ENCODE measurements at places on chromosomes 4 and X.

- no peak for DNase-seq
Measured at GRCh38 chr4:139719381-139720101, 53.9 kb downstream of the MGST2 start.

DNA sequence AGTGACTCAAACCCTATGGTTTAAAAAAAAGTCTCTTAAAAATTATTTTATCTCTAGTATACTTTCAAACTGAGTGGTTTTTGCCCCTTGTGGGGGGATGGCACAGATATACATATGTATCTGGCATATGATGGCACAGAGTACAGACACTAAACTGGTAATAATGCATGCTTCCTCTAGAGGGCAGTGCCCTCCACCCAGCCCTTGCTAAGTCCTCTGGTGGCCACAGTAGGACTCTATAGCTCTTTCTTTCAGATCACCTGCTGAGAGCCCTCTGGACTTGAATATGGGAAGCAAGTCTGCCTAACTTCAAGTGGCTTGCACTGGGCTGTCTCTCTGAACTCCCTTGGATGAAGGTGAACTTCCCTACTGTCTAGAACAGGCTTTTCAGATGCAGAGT, 66.3 kb downstream of the TSPAN7 start:
- DNase-seq, result no peak

- DNase-seq, result peak; percentile 72
Measured at GRCh38 chrX:84501798-84502628, at the start of gene HDX. HDX (minus strand) TSS chrX:84502453; CDS start chrX:84475397, 27,056 bp downstream.

DNA sequence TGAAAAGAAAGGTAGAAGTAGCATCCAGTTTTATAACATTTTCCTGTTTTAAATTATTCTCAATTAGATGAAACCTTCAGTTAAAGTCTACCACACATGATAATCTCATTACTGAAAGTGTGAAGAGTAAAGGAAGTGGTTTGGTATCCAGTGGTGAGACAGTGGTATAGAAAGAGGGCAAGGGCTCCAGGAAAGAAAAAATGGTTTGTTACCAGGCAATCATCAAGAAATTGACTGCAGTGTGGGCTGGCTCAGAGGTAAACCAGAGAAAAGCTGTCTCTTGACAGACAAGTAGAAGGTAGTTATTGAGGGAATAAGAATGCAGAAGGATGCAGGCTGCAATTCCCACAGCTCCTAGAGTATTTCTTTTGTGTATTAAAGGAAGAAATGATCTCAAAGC, 406.2 kb downstream of the TLL1 start:
- no peak for DNase-seq

GRCh38 chr4:25585901-25586523, 69.6 kb upstream of the SLC34A2 start:
- DNase-seq, result no peak

DNA sequence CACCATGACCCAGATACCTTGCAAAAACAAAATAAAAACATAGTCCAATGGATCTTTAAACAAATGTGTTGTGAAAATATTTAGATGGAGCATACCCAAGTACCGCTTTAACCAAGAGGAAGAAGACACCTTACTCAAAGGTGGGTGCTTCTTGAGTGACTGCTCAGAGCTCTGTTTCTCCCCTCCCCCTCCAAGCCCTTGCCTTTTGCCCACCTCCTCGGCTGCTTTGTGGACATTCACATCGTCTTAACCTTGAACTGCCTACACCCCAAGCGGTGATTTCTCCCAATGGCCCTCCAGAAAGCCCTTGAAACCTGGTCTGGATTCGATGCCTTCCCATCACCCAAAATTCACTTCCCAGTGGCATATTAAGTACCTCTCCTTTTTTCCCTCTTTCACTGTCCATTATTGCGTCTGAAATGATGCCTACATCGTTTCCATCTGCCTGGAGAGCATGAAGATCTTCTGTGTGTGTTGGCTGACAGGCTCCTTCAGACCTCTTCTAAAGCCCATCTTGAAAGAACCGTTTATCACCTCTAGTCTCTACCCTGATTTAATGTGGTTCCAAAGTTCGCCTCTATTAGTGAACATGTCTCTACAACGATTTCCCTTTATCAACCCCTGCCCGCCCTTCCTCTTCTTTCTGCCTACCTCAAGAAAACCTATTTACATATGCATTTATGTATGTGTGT, 968 bp downstream of the GPRIN3 start:
- DNase-seq, result no peak

DNA sequence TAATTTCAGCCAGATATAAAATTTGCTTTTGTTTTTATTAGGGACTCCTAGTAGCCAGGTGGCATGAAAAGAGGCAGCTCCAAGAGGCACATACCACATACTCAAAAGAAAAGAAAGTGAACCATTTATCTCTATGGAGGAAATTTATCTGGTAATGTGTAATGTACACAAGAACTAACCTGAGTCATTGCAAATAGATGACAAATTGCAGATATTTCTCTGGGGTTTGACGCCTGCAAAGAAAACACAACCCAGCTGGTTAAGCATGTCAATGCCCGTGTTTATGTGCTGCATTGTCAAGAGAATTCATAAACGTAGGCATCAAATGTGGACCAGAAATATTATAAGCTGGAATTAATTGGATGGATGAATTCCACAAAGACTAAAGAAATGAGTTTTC, 46.9 kb upstream of the PHKA2 start:
- DNase-seq, result no peak

DNA sequence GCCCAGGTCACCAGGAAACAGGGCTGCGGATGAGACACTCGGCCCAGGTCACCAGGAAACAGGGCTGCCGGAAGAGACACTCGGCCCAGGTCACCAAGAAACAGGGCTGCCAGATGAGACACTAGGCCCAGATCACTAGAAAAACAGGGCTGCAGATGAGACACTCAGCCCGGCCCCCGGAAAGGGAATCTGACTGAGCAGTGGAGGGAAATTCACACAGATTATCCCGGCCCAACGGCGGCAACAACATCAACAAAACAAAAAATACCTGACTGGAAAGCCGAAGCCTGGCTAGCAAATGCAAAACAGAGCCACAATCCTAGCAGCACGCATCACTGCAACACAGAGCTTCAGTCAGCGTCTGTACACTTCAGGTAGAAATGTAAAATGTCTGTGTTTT, 20.7 kb downstream of the AFAP1 start:
- no peak for DNase-seq

- DNase-seq, result no peak
Measured at GRCh38 chr4:109691411-109691920, 11.8 kb downstream of the CASP6 start.

DNA sequence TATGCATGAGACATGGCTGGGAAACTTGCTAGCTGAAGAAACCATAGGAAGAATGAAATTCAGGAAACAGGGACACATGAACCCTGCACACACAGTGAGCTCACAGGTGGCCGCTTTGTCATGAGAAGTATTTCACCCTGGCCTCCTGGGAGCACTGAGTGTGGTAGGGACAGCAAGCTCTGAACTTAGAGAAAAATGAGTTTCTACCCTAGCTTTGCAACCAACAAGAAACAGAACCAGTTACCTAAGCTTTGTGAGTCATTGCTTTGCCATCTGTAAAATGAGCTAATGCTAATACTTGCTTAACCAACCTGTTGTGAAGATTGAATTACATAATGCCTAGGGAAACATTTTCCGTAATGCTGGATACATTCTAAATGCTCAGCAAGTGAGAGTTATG, 206.6 kb upstream of the HS3ST1 start:
- DNase-seq, result no peak

DNA sequence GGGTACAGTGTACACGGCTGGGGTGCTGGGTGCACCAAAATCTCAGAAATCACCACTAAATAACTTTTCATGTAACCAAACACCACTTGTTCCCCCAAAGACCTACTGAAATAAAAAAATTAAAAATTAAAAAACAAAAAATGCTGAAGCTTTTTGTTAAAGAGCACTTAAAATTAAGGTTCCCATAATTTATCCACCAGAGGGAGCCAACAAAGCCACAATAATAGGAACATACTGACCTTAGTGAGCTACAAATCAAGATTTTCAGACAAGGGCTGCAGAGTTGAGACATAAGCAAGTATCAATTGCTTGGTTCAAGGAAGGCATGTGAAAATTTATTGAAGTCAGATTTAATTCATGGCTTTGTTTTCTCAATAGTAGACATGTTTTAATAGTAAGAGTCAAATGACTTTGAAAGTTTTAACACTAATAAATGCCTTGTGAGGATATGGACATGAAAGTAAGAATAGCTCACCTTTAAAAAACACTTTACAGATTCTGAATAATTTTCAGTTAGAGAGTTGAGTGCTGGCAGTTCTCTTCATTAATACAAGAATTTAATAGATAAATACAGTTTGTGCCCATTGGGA, 43.0 kb upstream of the SCOC start:
- DNase-seq, result no peak

DNA sequence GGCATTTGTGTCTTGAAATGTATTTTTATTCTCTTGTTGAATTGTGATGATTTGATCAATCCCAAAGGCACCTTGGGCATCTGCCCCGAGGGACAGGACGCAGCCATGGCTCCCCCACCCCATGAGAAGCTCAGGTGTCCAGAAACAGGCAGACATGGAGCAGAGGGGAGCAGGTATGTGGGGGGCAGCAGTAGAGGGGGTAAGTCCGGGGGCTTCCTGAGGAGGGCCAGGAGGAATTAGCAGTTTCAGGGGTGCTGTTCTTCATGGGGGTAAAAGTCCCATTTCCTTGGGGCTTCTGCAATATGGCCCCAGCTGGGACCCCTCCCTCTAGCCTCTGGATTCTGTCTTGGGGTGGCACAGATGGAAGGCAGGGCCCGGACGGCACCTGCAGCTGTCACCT, 67.0 kb upstream of the HMX1 start:
- no peak for DNase-seq

DNA sequence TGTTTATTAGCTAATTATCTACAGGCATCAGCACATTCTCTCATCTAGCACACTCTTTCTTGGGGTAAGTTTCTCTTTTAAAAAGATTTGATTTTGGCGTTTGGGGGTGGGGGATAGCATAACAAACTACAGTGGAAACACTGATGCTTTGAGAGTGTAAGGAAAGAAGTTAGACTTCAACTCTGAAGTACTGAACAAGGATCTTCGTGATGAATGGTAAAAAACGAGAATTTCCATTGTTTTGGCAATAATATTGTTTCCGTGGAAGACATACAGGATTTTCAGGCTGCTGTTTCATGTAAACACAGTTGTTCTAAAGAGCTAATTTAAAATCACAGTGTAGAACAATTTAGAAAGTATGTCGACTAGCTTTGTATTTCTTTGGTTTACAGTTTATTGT, 451 bp downstream of the LPAR4 start:
- no peak for DNase-seq

DNA sequence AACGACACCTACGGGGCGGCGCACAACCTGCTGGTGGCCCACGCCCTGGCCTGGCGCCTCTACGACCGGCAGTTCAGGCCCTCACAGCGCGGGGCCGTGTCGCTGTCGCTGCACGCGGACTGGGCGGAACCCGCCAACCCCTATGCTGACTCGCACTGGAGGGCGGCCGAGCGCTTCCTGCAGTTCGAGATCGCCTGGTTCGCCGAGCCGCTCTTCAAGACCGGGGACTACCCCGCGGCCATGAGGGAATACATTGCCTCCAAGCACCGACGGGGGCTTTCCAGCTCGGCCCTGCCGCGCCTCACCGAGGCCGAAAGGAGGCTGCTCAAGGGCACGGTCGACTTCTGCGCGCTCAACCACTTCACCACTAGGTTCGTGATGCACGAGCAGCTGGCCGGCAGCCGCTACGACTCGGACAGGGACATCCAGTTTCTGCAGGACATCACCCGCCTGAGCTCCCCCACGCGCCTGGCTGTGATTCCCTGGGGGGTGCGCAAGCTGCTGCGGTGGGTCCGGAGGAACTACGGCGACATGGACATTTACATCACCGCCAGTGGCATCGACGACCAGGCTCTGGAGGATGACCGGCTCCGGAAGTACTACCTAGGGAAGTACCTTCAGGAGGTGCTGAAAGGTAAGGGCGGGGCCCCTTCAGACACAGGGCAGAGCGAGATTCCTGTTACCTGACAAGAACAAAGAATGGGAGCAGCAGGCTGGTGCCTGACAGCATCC, 11.7 kb downstream of the RPL9 start:
- DNase-seq, result peak; percentile 6

GRCh38 chr4:142262956-142263355, 583.1 kb downstream of the INPP4B start:
- DNase-seq, result no peak

- no peak for DNase-seq
Measured at GRCh38 chr4:6674500-6675149, 19.1 kb upstream of the S100P start.

GRCh38 chrX:21616386-21616785, 41.7 kb downstream of the KLHL34 start:
- peak; percentile 54 for DNase-seq

DNA sequence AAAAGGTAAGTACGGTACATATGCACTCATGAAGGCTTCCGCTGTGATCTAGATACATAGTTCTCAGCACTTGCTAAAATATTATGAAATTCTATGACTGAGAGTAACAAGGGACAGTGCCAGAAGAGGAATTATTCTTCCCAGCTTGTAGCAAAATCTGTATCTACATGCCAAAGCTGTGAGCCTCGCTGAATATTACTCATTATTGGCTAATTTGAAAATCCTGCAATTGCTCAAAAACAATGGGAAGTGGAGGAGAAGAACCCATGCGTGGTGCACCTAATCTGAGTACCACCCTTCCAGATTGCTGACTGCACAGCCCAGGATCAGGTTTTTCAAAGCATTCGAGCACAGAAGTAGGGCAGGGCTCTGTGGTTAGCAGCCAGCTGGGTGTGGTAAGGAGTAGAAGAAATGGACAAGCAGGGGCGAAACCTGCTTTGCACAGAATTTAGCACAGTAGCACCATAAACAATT, 17.4 kb upstream of the PDCL2 start:
- peak; percentile 0 for DNase-seq

DNA sequence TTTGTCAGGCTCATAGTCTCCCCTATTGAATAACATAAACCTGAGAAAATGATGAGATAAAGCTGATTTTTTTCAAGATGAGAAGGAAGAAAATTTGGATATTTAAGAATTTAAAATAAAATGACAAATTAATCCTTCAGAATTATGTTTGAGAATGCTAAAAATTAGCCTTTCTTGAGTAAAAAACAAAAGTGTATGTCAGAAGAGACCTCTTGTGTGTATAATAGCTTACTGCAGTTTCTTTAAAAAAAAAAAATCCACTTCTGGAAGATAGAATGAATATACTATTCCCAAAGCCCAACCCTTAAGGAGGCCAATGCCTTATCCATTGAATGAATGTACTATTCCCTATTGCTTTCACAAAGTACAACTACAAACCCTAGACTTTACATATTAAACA, 281.8 kb downstream of the RAPGEF2 start:
- DNase-seq, result no peak

GRCh38 chr4:98377559-98377958, 116.4 kb downstream of the RAP1GDS1 start:
- DNase-seq, result peak; percentile 4

- DNase-seq, result no peak
Measured at GRCh38 chr4:135515295-135515694, 1313.7 kb upstream of the PABPC4L start.

DNA sequence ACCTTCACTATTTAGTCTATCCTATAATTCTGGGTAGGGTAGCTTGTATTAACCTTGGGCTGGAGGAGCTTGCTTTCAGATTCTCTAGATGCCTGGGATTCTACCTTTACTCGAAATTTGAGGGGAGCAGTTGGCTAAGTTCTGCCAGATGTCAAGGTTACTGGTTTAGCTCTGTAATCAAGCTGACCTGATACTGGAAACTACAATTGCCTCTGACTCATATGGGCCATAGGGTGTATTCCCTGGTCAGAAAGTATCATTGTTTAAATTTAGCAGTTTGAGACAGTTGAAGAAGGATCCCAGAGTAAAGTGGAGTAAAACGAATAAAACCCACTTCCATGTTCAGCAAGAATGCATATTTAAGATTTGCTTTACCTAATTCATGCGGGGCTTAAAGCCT, 337.6 kb downstream of the SPIN4 start:
- DNase-seq, result no peak
